ENCODE measurements at places on chromosomes 6 and 20.

GRCh38 chr6:106177786-106178185 is 91.7 kb downstream of the PRDM1 start:
- no peak for DNase-seq

- no peak for DNase-seq
Observed at GRCh38 chr6:104226790-104227446, 632.8 kb downstream of the HACE1 start.

DNA sequence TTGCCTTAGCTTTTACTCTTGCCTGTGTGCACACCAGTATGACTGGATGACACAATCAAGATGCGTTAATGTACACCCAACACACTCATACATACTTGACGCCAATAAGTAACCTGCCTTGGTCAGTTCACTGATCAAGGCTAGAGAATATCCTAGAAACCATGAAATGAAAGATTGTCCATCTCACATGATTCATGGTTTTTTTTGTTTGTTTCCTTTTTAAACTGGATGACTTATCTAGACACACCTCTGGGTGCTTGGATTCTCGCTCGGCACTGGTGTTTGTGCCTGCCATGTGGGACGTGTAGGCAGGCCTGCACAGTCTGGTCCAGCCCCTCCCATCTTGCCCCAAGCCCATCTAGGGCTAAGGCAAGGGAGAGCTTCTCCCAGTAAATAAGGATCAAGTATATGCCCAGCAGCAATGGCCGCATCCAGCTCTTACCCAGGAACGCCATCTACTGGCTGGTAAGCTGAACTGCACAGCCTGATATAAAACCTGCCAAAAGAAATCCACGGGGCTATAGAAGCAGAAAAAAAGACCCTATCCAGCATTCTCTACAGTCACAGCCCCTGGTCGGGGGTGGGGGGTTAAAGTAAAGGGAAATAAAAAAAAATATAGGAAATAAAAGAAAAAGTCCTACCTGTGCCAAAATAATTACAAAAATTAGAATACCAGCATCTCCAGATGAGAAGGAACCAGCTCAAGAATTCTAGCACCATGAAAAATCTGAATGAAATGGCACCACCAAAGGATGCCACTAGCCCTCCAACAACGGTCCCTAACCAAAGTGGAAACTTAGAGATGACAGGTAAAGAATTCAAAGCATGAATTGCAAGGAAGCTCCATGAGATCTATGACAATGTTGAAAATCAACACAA is 73.3 kb downstream of the OTOR start:
- DNase-seq, result peak; percentile 59

GRCh38 chr20:3166338-3166912 is 6.8 kb upstream of the FASTKD5 start:
- no peak for DNase-seq

DNA sequence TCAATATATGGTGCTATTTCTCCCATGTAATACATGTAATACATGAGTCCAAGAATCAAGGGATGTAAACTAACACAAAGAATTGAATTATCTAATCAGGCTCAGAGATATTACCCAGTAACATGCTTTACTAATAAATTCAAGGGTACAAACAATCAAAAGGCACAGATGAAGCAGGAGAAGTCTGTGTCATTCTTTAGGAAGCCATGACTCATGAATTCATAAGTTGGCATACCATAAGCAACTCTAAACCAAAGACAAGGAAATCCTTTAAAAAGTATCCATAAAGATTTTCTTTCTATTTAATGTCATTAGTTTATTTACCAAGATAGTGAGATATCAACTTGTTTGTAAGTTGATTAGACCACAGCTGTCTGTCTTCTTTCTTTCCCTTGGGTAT is 446.0 kb upstream of the IMPG1 start:
- no peak for DNase-seq

DNA sequence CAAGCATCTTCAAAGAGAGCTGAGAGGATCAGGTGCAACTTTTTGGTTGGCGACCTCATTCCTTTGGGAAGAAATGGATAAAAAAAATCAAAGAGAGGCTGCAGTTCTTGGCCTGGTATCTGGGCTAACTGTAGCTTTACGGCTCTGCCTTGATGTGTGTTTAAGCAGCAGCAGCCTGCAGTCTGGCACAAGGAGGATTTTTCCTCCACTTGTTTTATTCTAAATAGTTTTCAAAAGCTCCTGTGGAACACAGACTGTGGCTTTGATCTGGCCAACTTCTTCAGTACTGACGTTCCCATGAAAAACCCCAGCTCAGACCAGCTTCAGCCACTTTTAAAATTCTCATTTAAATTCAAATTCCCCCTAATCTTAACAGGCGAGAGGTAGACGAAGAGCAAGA is 137.3 kb downstream of the HDGFL1 start:
- no peak for DNase-seq

- DNase-seq, result no peak
Observed at GRCh38 chr6:33587529-33587928, 7.5 kb upstream of the BAK1 start.

- peak; percentile 61 for DNase-seq
Observed at GRCh38 chr6:27838945-27839625, 73.1 kb downstream of the OR2B2 start.

- DNase-seq, result peak; percentile 78
Observed at GRCh38 chr6:141541581-141542324, 591.0 kb upstream of the GJE1 start.

DNA sequence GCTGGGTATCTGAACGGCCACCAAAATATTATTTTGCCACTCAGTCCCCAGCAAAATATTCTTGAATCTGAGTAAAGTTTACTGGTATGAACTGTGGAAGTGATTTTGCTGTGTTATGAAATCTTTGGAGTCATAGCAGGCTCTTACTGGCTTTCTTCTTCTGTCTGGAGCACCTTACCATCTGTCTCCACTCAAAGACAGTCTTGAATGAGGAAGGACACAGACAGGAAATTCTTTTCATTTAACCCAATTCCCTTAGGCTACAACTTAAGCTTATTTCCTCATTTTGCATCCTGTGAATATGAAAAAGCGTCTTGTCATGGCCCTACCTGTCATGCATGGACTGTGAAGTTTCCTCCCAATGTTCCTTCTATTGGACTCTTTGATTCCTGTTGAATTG is 24.7 kb downstream of the FNDC1 start:
- no peak for DNase-seq

- DNase-seq, result no peak
Observed at GRCh38 chr6:39181333-39181732, 47.9 kb downstream of the KCNK5 start.

- no peak for DNase-seq
Observed at GRCh38 chr6:166301611-166302529, 6.3 kb downstream of the PRR18 start.

- DNase-seq, result no peak
Observed at GRCh38 chr6:122069932-122070331, 329.5 kb upstream of the HSF2 start.

DNA sequence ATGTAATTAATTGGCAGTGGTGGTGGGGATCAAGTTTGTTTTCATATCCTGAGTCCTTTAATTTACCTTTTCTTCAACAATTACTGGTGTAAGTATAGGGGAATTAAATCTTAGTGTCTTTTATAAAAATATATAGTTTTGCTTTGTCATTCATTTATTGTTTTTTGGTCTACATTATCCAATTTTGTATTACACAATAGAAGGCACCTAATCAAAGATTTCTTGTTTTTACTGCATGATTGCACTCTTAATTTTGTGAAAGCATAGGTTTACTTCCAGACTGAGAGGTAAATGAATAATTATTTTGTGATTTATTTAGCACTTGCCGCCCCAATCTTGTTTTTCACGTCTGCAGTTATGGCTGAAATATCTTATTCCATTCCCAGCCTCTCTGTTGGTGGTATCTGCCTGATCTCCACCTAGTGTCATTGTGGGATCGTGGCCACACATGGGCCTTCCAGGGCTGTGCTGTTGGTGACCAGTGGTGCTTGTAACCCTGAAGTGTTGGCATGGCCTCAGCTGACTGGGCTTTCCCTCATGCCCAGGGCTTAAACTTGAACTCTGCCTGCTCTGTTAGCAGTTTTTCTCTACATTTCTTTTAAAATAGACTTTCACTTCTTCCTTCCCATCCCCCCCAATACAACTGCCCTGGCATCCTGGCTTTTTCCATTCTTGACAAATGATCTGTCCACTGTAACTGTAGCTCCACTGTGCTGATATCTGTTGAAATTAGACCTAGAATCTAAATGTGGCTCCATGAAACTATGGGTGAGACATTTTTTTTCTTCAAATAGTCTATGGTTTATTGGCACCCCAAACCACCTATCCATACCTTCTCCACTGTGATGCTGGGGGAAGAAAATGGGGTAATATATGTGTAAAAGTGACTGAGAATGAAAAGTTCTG is 24.8 kb downstream of the E2F3 start:
- DNase-seq, result no peak

- DNase-seq, result peak; percentile 80
Observed at GRCh38 chr6:73566954-73567591, 46.2 kb upstream of the EEF1A1 start.

DNA sequence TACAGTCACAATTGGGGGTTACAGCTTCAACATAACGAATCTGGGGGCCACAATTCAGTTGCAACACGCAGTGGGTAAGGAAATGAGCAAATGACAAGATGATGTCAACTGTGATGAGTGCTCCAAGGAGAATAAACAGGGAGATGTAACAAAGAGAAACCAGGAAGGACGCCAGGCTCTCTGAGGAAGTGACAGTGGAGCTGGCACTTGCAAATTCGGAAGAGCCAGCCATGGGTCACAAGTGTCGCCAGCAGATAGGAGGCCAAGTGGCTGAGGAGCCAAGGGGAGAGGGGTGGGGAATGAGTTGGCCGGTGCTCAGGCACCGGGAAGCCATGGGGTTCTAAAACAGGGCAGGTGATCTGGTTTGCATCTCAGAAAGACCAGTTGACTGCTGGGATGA is 136.4 kb downstream of the EYA2 start:
- DNase-seq, result no peak

DNA sequence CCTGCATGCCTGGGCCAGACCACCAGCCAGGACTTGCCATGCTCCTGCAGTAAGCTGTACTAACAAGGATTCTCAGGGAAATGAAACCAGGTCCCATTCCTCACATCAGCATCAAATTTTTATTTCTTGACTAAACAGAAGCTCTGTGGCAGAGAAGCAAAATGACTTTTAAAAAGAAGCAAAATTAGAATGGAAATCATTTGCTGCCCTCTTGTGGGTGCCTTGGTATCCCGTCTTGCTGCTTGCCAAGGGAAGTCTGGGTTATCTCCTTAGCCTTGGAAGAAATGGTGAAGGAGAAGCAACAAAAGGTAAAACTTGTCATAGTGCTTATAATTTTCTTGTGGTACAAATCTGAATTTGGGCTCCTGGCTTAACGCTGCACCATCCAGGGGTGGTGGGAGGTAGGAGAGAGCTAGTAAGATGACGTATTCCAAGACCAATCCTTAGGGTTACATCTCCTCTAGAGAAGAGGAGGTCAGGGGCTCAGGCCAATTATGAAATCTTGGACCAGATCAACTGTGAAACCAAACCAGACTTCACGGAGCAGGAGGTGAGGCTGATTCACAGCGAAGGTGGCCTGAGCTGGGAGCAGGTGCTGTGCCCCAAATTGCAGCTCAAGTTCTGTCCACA is 107.5 kb downstream of the FAXC start:
- DNase-seq, result no peak

DNA sequence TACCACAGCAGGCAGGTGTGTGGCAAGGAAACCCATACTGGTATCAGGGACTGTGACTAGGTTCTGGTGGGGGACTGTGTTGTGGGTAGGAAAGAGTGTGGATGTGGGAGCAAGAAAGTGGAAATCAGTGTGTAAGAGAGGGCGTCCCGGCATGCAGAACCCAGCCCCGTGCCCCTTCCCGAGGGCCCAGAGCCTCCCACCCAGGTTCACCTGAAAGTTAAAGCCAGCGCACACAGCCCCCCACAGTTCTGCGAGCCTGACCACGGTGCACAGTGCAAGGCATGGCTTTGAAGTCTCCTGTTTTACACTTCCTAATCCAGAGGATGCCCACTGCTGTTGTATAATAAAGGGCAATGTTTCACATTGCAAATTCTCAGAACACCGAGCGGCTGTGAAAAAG is 22.7 kb downstream of the MAFB start:
- DNase-seq, result no peak

DNA sequence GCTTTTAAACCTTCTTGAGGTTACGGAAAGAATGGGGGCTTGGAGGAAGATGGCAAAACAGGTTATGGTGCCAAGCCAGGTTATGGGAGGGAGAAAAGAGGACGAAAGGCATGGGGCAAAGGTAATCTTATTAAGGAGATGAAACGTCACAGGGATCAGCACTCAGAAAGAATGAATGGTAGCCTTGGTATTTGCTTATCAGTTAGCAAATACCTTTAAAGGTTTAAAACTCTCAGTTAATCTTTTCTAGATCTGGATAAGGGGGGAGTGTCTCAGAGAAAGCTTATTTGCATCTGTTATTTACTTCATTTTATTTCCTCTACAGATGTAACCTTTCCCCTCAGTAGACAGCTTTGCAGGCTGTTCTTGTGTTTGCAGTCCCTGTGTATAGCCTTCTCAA is 55.5 kb upstream of the EEF1E1 start:
- DNase-seq, result no peak

DNA sequence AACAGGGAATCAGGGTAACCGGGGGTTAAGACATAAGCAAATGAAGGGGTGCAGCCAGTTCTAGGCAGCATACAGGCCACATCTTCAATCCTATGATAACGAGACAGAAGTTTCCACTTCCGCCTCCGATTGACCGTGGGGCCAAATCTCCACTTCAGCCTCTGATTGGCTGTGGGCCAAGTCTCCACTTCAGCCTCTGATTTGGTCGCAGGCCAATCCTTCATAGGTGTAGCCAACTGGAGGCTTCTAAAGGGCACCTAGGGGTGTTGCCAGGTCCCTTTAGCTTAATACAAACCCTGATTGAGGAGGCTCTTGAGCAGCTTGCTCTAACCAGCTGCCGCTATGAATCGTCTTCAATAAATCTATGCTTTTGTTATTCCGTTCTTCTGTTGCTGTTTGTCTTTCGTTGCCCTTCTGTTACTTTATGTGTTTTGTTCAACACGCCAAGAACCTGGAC is 2.1 kb upstream of the ERGIC3 start:
- DNase-seq, result peak; percentile 10

GRCh38 chr6:169887529-169888140 is 136.2 kb downstream of the ERMARD start:
- no peak for DNase-seq

DNA sequence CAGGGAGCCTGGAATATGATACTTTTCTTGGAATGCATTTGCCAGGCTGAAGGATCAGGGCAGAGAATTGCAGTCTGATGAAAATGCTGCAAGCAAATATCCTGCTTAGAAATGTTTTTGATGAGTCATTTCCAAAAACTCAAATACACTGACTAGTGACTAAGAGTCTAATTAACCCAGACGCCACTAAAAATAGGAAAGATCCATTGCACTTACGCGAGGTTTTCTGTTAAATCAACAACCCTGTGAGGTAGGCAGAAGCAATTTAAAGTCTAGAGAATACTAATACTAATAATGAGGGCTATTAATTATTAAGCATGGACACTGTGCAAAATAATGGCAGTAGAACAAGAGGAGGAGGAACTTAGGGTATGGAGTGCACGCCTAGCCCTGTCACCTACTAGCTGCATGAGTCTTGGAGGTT is 130.1 kb upstream of the DOK5 start:
- peak; percentile 80 for DNase-seq

- no peak for DNase-seq
Observed at GRCh38 chr6:168603234-168603633, 162.2 kb downstream of the SMOC2 start.
